Stimulated activated CD4-positive, alpha-beta T cell treated with anti-CD3 and anti-CD28 coated beads, TNF-alpha, amount 100 ng/mL, for 24 hours (primary cell): ENCODE measurements at places on chromosomes 7 and 10.

DNA sequence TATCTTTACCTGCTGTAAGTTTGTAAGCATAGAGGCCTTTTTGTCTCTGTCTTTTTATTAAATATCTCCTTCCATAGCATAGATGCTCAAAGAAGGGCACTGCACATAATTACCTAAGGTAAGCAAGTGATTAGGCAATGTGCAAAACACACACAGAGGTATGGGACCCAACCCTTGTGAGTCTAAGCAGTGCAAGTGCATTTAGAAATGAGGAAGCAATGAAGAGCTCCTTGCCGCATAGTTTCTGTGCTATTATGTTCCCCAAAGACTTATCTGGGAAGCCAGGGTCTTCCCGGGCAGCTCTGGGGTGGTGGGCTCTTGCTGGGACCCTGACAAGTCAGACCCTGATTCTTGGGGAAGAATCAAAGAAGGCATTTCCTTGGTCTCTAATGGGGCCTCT, 13.5 kb upstream of the MGAM2 start:
- DNase-seq = no peak

GRCh38 chr7:112372101-112372500, 78.2 kb upstream of the IFRD1 start:
- no peak for DNase-seq

DNA sequence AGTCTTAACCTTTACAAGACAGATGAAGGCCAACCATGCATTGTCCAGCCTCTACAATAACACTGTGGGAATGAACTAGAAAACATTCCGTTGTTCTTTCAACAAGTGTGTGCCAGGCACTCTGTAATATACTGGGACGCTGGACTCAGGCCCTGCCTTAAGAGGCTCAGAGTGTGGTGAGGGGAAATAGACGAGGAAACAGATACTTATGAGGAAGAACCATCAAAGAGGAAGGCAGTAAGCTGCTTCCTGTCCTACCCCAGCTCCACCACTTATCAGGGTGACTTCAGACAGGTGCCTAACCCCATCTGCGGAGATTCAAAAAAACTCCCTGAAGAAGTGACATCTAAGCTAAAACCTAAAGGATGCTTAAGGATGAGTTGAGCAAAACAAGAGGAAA, 8.9 kb upstream of the TRIM8 start:
- no peak for DNase-seq

- DNase-seq = no peak
These were observed 66.9 kb downstream of the TFPI2 start for GRCh38 chr7:93823621-93824020.

GRCh38 chr10:21934307-21934706, 69.2 kb downstream of the DNAJC1 start:
- no peak for DNase-seq

DNA sequence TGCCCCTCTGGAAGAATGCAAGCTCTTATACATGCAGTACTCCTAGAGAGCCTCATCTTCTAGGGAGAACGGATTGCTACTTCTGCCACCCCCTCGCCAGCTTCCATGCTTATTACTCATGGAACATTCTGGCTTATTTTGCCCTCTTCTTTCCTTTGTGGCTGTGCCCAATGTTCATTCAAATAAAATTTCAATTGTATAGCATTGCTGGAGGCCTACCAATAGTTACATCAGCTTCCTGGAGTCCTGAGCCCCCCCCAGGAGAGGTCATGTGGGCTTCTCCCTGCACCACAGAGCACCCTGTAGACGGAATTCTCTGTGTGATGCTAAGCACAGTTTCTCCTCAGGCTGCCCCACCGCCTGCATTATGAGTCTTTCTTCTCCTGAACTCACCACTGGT, 1094.0 kb downstream of the KCNMA1 start:
- DNase-seq = no peak

GRCh38 chr10:6513476-6513875, 66.6 kb downstream of the PRKCQ start:
- no peak for DNase-seq

- DNase-seq = no peak
These were observed 34.0 kb downstream of the C7orf25 start for GRCh38 chr7:42877862-42878261.

- no peak for DNase-seq
These were observed 5.1 kb downstream of the SFXN3 start for GRCh38 chr10:101035916-101036702.

GRCh38 chr7:98280296-98280695, 1.2 kb upstream of the BRI3 start:
- DNase-seq = no peak

DNA sequence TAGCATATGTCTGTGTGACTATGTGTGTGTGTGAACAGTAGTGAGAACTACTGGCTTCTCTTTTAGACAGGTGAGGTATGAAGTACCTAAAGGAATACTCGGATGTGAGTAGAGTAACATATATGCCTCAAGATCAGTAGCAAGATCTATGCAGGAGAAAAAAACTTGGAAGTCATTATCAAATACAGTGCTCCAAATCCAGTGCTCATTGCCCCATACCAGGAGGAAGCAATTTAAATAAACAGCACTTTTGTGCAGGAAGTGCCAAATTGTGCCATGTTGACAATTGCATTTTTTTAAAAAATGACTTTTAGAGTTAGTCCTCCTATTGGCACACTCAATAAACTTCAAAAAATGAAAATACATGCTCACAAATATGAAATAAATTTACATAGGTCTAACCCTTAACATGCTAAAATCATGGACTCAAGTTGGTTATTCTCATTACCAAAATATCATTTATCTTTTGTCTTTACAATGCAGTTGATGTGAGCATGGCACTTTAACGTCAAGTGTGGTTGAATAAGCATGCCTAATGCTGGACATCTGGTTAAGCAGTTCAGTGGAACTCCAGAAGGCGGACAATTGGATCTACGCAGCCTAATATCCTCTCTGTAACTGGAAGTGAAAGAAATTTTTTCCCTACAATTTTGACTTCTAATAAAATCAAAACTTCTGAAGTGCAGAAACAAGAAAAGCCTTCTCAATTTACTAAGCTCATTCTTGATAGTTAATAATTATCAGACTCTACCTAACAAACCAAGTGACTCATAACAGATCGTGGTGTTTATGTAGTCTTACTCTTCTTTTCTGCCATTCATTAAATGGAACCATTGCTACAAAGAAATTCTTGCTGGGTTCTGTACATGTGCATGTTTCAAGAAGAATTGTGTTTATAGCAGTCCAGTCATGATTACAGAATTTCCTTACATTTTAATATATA, 195.2 kb downstream of the MDFIC start:
- no peak for DNase-seq

GRCh38 chr10:86252079-86252478, 114.5 kb downstream of the GRID1 start:
- DNase-seq = no peak

GRCh38 chr7:25851332-25852210, 300.4 kb upstream of the NFE2L3 start:
- DNase-seq = no peak

- no peak for DNase-seq
These were observed at the start of gene HTR7 for GRCh38 chr10:90857635-90858460. Gene HTR7 (minus strand): TSS chr10:90858039. CDS start chr10:90857671, 368 bp downstream.
